ENCODE measurements at places on chromosomes 2 and 18. TPM values are rescaled to one million over a fixed set of nuclear protein-coding genes. Genes with fewer than 3 reads are reported as not detected.

Gene CXCR2
- not detected for total RNA-seq

DNA sequence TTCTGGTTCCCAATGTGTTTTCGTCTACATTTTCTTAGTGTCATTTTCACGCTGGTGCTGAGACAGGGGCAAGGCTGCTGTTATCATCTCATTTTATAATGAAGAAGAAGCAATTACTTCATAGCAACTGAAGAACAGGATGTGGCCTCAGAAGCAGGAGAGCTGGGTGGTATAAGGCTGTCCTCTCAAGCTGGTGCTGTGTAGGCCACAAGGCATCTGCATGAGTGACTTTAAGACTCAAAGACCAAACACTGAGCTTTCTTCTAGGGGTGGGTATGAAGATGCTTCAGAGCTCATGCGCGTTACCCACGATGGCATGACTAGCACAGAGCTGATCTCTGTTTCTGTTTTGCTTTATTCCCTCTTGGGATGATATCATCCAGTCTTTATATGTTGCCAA lies 7.3 kb downstream of the IL36G start:
- no peaks in the 10 kb centered on the region for H3K4me1 ChIP-seq
- DNase-seq = no peak
- no peak overlapping the region for H3K4me3 ChIP-seq
- H3K27ac ChIP-seq = no peak overlapping the region
- H3K36me3 ChIP-seq = no peaks in the 10 kb centered on the region

DNA sequence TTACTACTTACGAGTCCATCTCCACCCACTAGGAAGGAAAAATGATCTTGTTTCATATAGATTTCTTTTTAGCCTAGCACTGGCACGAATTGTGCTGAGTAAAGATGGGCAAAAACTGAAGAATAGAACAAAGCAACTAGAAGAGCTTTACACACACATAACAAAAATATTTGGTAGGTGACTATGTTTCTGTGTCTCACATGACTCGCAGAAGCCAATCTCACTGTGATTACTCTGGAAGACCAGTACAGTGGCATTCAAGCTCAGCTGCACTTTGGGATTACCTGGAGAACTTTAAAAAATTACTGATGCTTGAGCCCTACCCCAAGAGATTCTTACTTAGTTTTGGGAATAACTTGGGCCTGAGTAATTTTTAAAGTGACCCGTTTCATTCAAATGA lies 378.7 kb downstream of the METTL4 start:
- no peaks in the 10 kb centered on the region for H3K36me3 ChIP-seq
- H3K4me3 ChIP-seq = no peak overlapping the region
- H3K27ac ChIP-seq = no peak overlapping the region
- no peaks in the 10 kb centered on the region for H3K27me3 ChIP-seq

Gene CDH2
- total RNA-seq = 39.2 TPM

DNA sequence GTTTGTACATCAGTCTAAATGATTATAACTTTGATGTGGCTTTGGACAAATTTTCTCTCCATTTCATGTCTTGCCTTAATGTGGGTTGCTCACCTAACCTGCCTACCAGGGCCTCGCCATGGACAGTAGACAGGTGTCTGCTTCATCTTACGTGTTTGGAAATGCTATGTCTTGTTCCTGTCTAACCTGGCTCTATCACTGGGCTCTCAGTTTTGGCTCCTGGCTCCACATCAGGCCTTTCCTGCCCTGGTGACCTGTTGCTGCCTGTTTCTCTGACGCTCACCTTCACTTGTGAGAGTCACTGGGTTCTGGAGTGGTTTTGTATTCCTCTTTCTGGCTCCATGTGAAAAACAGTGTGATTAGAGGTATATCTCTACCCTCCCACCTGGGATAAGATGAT lies 65.9 kb downstream of the PHLPP1 start:
- no peak for DNase-seq
- H3K4me1 ChIP-seq = peaks cover 22% of the 10 kb centered on the region
- no peaks in the 10 kb centered on the region for H3K36me3 ChIP-seq
- no peaks in the 10 kb centered on the region for H3K27me3 ChIP-seq
- H3K4me3 ChIP-seq = no peak overlapping the region
- peak overlapping the region; percentile 55 for H3K27ac ChIP-seq

DNA sequence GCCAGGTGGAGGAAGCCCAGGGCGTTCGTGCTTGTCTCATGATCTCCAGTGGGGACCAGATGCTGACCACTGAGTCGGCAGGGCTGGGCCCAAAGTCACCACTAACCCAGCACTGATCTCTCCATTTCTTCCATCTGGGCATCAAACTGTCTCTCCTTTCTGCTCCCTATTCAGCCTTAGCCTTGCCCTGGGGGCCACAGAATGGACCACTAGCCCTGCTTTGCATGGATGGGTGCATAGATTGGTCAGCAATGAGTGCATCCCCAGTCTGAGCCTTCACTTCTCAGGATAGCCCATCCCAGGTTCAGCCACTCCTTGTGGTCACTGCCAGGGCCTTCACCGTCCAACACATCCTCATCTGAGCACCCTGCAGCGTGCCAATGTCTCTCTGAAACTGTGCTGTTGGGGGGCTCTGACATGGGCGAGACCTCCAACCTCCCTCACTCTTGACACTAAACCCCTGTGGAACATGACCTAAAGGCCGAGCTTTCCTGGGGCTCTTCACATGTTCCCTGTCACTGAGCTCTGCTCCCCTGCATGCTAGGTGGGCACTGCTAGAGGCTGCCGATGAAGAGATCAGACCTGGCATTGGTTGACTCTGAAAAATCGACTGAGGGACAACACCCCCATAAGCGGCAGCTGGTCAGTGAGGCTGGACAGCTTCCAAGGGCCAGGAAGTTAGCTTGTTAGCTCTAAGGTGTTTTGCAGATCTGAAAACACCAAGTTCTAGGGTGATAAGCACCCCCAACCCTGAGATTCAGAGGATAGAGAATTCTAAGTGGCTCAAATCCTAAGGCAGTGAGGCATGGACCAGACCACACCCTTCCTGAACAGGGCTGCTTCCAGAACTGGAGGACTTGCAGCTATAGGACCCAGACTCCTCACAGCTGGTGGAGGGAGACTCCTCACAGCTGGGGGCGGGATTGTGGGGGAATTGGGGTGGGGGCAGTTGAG lies 61.7 kb downstream of the HS1BP3 start:
- no peaks in the 10 kb centered on the region for H3K36me3 ChIP-seq
- H3K27me3 ChIP-seq = no peaks in the 10 kb centered on the region
- peaks cover 46% of the 10 kb centered on the region for H3K4me1 ChIP-seq
- H3K27ac ChIP-seq = no peak overlapping the region
- no peak for DNase-seq

Gene ERFE
- 7.4 TPM for total RNA-seq

Gene TMEM163
- 0.12 TPM for total RNA-seq

GRCh38 chr2:168530982-168531622 lies 75.0 kb downstream of the CERS6 start:
- H3K27ac ChIP-seq = no peak overlapping the region
- peaks cover 34% of the 10 kb centered on the region for H3K4me1 ChIP-seq
- H3K27me3 ChIP-seq = no peaks in the 10 kb centered on the region
- H3K4me3 ChIP-seq = no peak overlapping the region
